Activated naive CD4-positive, alpha-beta T cell (primary cell): ENCODE measurements at places on chromosomes 6 and 20.

DNA sequence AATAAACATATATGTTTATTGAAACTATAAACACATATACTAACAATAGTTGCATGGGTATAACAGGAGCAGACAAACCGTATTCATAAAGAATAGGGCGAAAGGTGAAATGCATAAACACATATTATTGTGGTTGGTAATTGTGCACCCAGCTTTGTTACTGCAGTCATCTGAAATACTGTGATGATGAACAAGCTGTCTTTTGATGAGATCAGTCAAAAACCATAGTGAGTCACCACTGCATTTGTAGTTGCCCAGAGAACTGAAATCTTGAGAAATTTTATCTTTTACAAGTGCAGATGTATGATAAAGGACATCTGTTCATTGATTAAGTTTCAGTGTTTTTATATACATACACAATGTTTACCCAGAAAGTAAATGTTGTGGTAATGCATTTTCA, 133.7 kb downstream of the MYO6 start:
- DNase-seq = no peak

- DNase-seq = no peak
Measured at GRCh38 chr20:48721324-48722001, 106.3 kb downstream of the PREX1 start.

GRCh38 chr20:49982072-49982345, 771 bp upstream of the SNAI1 start:
- DNase-seq = no peak

DNA sequence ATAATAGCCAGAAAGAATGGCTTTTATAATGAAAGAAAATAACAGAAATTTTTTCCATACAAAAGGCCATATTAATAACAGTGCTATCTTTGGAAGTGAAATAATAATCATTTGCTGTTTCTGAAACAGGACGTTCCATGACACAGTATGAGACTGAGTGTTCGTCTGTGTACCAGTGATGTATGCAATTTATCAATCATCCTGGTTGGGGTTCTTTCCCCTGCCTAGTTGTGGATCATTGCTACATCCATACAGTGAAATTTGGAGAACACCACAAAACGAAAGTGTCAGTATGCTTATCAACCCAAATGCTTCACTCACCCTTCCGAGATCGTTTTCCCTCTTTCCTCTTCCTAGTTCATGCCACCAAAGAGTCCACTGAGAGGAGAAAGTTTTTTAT, 151.4 kb upstream of the PRDM1 start:
- no peak for DNase-seq

GRCh38 chr20:43379239-43379917, 78.3 kb upstream of the SRSF6 start:
- no peak for DNase-seq

DNA sequence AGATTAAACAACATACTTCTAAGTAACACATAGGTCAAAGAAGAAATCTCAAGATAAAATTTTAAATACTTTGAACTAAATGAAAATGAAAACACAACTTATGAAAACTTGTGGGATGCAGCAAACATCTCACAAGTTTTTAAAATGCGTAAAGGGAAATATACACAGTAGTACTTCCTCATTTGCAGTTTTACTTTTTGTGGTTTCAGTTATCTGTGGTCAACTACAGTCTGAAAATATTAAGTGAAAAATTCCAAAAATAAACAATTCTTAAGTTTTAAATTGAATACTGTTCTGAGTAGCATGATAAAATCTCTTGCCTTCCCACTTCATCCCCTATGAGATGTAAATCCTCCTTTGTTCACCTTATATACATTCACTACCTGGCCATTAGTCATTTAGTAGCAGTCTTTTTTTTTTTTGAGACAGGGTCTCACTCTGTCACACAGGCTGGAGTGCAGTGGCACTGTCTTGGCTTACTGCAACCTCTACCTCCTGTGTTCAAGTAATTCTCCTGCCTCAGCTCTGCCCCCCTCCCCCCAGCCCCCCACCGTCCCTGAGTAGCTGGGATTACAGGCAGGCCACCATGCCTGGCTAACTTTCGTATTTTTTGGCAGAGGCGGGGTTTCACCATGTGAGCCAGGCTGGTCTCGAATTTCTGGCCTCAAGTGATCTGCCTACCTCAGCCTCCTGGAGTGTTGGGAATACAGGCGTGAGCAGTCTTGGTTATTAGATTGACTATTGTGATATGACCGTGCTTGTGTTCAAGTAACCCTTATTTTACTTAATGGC, 154.6 kb upstream of the AHI1 start:
- DNase-seq = no peak

GRCh38 chr20:14963262-14963663, 625.9 kb upstream of the FLRT3 start:
- DNase-seq = no peak

GRCh38 chr6:2229039-2229438, 16.4 kb downstream of the GMDS start:
- DNase-seq = no peak
